ENCODE measurements at places on chromosomes 16 and 17.

- DNase-seq: peak; percentile 7
Measured at GRCh38 chr17:47615766-47616424, 33.8 kb upstream of the KPNB1 start.

DNA sequence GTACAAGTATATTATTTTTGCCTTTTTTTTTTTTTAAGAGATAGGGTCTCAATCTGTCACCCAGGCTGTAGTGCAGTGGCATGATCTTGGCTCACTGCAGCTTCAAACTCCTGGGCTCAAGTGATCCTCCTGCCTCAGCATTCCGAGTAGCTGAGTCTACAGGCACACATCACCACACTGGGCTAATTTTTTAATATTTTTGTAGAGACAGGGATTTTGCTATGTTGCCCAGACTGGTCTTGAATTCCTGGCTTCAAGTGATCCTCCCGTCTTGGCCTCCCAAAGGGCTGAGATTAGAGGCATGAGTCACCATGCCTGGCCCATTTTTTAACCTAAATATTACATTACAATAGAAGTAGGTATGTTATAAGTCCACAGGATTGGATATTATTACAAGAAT, 3.2 kb downstream of the TERB1 start:
- DNase-seq: no peak

- no peak for DNase-seq
Measured at GRCh38 chr17:3003296-3004149, 59.9 kb downstream of the OR1D5 start.

DNA sequence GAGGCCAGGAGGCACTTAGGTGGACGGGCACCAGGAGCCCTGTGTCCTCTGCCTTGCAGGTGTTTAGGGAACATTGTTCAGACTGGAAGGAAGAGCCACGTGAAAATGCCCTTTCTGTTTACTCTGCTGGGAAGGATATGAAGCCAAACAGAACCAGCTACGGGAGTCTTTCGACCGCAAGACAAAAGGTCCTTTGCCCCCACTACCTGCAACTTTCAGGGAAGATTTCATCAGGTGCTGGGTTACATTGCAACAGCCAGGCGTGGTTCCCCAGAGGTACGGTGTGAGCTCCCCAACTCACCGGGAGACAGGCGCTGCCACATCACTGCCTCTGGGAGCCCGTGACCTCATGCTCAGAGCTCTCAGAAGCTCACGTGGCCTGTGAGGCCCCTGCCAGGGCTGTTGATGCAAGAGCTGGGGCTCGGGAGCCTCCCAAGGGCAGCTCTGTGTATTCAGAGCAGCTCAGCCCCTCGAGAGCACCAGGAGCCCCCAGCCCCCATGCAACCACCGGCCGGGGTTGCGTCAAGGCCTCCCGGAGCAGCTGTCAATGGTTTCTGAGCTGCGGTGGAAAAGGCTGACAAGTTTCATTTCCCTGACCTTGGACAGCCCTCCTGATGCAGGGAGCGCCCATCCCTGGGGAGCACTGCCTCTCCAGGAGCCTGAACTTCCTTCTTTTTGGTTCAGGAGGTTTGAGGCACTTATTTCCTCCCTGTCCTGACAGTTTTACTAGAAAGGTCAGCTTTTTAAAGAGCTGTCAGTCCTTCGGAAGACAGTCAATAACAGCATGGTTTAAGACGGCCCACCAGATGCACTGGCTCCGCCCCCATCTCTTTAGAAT, 42.1 kb downstream of the TBC1D16 start:
- no peak for DNase-seq

DNA sequence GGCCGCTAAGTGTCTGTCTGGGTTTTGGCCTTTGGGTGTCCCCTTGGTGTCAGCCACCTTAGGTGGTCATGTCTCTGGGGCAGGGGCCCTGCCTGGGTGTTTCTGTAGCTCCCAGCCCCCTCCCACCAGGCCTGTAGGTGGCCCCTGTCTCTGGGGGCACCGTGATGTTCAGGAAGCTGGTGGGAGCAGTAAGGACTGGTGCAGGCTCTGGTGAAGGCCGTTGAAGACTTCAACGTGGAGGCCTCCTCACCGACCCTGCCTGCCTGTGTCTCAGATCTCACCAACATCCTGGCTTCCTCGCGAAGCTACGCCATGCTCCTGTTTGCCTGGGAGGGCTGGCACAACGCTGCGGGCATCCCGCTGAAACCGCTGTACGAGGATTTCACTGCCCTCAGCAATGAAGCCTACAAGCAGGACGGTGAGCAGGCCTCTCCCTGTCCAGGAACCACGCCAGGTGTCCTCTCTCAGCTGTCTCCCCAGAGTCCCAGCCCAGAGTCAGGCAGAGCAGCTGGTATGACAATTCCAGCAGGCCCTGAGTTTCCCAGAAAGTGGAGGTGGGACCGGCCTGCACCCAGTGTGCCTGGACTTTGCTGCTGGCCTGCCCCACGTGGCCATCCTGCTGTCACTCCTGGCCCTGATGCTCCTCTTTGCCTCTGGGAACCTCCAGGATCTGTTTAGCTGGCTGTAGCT, 2.8 kb downstream of the ACE start:
- no peak for DNase-seq

DNA sequence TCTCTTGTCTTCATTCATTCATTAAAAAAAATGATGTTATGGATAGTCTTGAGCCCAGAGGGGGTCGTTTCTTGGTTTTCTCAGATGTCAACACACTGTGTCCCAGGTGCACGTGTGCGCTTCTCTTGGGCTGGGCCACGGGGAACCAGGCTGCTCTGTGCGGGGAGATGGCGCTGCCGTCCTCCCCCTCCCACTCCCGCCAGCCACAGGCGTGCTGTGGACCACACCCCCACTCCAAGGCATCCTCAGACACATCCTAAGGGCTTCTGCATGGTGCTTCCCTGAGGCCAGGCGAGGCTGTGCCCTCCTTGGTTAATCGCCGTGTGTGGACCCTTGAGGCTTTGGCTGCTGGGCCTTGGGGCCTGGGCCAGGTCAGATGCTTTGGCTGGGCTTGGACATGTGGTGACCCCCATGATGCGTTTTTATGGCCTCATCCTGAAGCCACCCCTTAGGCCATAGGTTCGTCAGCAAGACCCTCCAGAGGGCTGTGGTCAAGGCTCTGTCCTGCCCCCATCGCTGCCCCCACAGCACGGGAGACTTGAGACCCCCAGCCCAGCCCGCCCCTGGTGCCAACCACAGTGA, 245.7 kb upstream of the CIBAR2 start:
- DNase-seq: no peak

DNA sequence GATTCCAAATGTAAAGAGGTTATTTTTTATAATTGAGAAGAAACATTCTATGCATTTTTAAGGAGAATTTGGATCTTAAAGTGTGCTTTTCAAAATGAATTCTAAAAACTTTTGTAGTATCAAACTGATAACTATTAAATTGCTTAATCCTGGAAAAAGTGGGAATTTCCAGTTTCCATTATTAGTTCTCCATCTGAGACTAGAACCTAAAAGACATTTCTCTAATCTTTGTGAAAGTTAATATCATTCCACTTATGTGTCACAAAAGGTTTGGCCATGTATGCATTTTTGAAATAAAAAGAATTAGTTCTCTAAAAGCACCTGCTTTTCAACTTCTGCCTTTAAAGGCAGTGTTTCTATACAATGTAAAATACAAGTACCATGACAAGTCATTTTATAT, 155.0 kb downstream of the BCAS3 start:
- no peak for DNase-seq

All from AG09309 (cell line).